ENCODE measurements at places on chromosomes 16 and 17. TPM values are rescaled to one million over a fixed set of nuclear protein-coding genes. Genes with fewer than 3 reads are reported as not detected.

The IL21R gene
- not detected for total RNA-seq

The WNT9B gene
- not detected for total RNA-seq

The THOC6 gene
- 34.7 TPM for total RNA-seq

The SMIM36 gene
- total RNA-seq: not detected

The CCL1 gene
- total RNA-seq: not detected

The GSE1 gene
- total RNA-seq: 18.1 TPM

The CCL7 gene
- 0.12 TPM for total RNA-seq

The TLE7 gene
- not detected for total RNA-seq

The ST6GALNAC2 gene
- 0.51 TPM for total RNA-seq

The MLKL gene
- total RNA-seq: 30.2 TPM

Measured in A549 treated with CORT108297 at 1 μM for 4 hours (cell line).